OCI-M1 (cell line): ENCODE measurements at places on chromosomes 4 and X.
A peak's percentile ranks its signal among the peaks of the same experiment; 100 is the strongest.

DNA sequence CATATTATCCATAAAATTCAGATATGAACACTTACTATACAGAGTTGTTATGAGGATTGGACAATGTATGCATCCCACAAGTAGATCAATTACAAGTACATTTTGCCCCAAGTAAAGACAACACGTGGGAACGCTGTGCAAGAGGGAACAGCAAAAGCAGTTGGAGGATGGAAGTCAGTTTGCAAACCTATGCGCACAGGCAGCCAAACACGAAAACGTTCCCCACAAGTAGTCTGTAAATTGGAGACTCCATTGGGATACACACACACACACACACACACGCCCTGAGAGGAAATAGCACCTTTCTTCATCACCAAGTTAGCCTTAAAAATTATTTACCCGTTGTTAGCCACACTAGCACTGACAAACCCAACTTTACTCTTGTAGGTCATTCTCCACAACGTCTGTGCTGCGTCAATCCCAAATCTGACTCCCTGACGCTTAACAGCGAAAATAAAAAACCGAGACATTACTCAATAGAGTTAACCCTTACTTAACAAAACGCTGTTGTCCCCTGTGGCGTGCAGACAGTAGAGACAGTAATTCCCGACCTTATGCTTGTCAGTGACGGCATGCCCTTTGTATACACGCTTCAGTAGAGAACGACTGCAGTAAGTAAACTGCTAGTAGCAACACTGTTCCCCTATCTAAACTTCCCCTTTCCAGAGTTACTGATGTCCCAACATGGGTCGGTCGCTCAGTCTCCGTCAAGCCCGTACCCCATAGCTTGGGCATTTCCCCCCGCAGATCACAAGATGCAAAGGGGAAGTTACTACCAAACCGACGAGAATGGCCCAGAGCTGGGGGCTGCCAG lies 730 bp downstream of the MANBA start:
- DNase-seq, result peak; percentile 85

DNA sequence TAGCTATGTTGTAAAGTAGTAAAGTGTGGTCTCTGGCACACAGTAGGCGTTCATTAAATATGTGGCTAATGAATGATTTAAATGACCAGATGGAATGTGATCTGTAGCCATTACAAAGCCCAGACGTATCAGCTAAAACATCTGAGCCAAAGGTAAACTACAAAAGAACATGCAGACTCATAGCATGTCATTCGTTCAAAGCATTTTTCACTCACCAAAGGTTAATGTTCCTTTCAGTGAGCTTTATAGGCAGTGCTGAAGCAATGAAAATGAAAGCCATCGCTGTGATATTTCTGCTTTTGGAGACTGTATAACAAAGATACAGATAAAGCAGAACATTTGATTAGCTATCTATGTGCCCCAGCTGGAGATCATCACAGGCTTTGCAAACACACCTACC lies 50.5 kb downstream of the F9 start:
- DNase-seq, result peak; percentile 65

DNA sequence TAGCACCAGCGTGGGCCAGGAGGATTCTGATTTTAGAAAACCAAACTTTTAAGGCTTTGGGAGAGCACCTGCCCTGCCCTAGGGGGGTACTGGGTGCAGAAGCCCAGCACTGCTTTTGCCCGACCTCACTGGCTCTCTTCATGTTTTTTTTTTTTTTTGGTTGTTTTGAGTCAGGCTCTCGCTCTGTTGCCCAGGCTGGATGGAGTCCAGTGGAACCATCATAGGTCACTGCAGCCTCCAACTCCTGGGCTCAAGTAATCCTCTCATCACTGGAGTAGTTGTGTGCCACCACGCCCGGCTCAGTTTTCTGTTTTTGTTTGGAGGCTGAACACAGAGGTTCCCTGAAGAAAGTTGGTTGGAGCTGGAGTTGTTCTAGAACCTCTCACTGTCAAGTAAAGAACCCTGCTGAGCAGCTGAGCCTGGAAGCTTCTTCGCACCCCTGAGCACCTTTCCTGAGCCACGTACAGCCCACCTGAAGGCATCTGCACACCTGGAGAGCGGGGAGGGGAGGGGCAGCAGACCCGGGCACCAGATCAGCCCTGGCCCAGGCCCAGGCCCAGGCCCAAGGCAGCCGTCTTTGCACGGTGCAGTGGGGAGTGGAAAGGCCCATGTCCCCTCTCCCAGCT lies 49.5 kb downstream of the SHROOM2 start:
- no peak for DNase-seq

DNA sequence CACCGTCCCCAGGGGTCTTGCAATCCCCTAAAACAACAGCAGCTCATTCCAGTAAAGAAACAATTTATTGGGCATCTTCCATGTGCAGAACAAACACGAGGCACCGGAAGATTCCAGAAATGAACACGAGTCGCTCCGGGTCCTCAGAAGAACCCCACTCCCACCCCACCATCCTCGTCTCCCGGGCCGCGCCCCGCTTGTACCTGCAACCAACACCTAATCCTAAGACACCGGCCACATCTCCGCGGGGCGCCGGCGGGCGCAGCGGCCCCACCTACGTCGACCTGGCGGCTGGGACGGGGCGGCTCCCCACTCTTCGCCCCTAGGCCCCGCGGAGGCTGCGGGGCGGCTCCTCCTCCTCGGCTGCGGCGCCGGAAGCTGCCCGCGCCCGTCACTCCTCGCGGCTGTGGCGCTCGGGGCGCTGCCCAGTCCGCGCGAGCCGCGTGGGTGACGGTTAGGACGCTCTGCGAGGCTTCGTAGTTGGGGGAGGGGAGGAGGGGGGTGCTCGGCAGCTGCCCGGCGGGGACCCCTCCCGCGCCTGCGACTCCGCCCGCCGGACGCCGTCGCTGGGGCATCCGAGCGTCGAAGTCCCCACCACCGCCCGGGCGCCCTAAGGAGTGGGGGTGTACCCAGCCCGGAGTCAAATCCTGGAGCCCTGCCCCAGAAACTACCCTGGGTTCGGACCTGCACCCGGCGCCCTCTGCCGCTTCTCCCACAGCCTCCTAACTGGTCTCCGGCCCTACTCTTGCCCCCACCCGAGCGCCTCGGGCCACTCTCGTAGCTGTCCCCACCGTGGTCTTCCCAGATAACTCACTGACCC lies at the start of gene CCDC158:
CCDC158 (minus strand) TSS at position 380 of the 820 bp plus-strand sequence. CDS start 17,934 bp downstream, outside the sequence.
- no peak for DNase-seq

DNA sequence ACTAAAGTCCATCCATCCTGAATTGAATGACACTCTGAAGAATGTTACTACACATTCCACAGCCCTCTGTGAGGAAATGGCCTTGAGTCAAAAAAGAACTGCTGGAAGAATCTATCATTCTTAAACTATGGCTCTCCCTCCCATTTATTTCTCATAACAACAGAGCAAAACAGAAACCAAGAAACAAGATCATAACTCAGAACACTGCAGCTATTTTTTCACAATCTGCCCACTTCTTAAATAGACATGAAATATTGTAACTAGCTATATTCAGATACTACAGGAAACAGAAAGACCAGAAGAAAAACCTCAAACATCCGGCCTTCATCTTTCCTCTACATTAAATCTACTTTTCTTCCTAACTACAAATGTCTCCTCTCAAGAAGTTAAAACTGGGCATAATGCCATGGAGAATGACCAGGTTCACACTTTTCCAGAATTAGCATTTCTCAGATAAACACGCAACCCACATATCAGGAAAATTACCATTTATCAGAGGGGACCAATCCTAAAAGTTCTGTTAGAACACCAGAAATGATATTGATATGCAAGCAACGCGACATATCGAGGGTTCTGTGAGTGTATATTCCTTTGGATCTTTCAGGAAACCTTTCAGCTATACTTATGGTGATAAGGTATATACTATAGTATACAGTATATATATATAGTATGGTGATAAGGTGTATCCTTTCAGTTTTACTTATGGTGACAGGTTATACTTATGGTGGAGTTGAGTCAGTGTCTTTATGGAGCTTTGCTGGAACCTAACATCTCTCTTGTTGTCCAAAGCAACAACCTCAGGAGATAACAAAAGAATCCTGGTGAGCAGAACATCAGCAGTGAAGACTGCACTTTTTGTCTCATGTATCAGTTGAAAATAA lies 60.4 kb upstream of the IRF2 start:
- DNase-seq, result peak; percentile 88

GRCh38 chr4:832536-832935 lies 6.6 kb upstream of the CPLX1 start:
- DNase-seq, result no peak

GRCh38 chr4:152363086-152363485 lies 172.8 kb downstream of the FBXW7 start:
- no peak for DNase-seq

DNA sequence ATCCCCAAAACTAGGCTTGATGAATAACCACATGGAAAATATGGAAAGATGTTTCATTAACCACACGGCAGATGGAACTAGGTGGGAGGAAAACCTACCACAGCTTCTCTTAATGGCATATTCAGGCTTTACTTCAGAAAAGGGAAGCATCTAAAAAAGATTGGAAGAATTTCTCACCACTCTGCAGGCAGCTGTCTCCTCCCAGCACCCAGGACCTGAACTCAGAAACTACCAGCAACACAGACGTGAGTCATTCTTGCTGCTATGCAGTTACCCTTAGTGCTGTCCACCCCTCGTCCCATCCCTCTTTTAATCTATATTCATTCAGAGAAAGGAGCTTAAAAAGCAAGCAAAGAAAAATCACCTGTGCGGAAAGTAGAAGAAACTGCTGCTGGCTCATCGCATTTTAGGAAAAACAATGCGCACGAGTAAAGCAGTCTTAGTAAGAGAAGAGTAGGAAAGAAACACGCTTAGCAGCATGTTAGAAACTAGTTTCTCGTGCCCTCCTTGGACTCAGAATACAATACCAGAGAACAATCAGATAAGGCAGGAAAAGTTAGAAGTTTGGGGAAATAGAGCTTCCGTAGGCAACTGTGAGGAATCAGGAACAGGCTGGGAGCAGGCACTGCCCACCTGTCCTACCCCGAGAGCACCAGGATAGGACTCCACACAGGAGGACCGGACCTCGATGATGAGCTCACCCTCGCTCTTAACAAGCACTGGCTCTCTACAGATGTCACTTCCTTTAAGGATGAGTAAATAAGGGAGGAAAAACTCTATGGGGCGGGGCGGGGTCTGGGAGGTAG lies 48.1 kb upstream of the ENPP6 start:
- peak; percentile 44 for DNase-seq

GRCh38 chrX:151177141-151178027 lies 1.0 kb downstream of the GPR50 start:
- no peak for DNase-seq

GRCh38 chr4:29295280-29295679 lies 1424.9 kb upstream of the PCDH7 start:
- no peak for DNase-seq

GRCh38 chr4:3524920-3525319 lies 7.3 kb downstream of the LRPAP1 start:
- DNase-seq, result no peak

DNA sequence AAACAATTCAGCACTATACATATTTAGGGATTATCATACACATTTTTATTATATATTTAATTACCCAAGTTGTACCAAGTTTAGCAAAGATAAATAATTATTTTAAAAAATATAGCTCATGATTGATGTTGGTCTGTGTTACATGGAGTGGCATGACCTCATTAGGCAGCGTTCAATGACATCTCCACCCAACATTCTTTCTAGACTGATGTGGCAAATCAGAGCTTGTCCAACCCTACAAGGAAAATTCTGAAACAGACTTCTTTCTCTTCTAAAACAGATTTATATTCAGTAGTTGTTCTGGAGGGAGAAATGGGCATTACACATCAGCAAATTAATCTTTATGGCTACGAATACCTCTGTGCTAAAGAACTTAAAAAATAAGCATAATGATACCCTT lies 189.7 kb downstream of the PDGFC start:
- no peak for DNase-seq

DNA sequence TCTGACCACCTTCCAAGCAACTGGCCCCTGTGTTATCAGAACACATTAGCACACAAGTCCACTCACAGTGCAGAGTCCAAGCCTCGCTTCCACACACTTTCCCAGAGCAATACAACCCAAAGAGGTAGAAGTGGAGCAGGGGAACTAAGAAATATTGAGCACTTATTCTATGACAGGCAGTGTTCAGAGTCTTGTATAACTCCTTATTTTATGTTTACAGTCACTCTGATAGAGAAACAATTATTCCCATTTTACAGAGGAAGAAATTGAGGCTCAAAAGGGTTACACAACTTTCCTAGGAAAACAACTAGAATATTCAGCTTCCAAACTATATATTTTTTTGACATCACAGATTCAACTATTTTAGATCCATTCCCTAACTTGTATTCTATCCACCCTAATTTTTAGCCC lies 18.3 kb upstream of the TMEM154 start:
- no peak for DNase-seq

GRCh38 chrX:68568136-68568535 lies 69.3 kb downstream of the YIPF6 start:
- DNase-seq, result no peak

- no peak for DNase-seq
These were observed 82.7 kb upstream of the DHRSX start for GRCh38 chrX:2583194-2584162.

- no peak for DNase-seq
These were observed 41.7 kb downstream of the PRPS1 start for GRCh38 chrX:107669885-107670628.

GRCh38 chrX:14832586-14832985 lies 40.3 kb downstream of the FANCB start:
- DNase-seq, result no peak

- DNase-seq, result no peak
These were observed 315.8 kb upstream of the TEX13C start for GRCh38 chrX:125003746-125004446.

DNA sequence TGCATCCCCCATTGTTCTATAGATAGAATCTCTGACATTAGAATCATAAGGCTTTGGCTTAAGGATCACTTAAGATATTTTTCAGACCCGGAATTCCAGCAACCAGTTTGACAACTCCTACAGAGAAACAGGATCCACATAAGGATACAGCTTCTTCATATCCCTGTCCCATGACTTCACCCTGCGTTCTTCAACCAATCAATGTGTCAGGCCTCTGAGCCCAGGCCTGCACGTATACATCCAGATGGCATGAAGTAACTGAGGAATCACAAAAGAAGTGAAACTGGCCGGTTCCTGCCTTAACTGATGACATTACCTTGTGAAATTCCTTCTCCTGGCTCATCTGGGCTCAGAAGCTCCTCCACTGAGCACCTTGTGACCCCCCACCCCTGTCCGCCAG lies 85.1 kb downstream of the MFAP3L start:
- no peak for DNase-seq
